Right renal pelvis (tissue), 4 donors: ENCODE measurements at places on chromosomes 16 and 17. TPM values are rescaled to one million over a fixed set of nuclear protein-coding genes. Genes with fewer than 3 reads are reported as not detected.

DNA sequence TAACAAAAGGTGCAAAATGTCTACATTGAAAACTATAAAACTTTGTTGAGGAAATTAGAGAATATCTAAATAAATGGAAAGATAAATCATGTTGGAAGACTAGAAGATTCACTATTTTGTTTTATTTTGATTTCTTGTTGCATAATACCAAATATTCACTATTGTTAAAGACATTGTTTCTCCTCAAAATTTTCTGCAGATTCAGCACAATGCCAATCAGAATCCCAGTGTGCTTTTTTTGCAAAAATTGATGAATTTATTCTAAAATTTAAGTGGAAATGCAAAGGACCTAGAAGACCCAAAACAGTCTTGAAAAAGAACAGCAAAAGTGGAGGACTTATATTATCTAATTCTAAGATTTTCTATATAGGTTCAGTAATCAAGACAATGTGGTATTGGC is 40.4 kb downstream of the TTLL6 start:
- no peak for DNase-seq

DNA sequence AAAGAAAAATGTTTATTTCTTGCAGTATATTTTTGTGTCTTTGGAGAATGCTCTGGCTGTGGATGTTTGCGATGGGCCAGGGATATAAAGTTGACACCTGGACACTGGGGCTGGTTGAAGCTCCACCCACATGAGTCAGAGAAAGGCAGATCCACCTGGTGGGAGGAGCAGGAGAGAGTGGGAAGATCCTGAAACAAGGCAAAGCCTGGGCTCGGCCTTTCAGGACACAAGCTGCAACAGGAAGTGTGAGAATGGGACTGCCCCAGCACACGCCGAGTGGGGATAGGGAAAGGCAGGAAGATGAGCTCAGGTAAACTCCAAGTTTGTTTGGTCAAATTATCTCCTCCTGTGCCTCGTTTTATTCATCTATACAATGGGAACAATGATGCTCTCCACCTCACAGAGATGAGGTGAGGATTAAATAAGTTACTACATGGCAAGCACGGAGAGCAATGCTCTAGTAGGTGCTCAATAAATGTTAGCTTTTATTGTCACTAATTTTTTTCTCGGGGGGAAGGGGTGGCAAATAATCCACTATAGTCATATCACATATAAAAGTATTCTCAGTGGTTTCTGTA is 21.4 kb upstream of the PITPNM3 start:
- no peak for DNase-seq

GRCh38 chr17:38428643-38429371 is 543 bp downstream of the ARHGAP23 start:
- no peak for DNase-seq

DNA sequence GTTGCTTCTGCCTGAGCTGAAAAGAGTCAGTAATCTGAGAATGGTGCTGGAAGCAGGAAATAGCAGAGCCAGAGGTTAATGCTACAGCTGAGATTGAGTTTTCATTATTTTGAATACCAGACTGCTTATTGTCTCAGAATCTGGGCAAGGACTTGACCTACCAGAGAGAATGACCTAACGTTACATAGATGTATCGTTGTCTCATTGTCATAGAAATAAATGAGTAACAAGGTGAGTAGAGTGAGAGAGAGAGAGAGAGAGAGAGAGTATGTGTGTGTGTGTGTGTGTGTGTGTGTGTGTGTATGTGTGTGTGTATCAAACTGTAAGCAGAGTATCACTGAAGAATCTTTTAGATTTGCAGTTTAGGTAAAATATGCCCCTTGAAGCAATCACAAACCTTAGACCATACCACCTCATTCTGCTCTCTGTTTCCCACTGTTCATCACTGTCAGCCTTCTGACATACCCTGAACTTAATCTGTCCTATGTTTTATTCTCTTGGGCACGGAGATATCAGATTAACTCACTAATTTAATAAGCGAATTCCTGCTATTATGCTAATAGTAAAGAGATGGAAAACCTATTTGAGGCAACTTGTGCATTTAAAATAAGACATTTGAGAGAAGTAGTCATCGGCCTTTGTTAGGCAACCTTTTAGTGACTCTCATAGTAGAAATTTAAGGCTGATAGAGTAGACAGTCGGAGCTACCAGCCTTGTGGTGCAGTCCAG is 87.8 kb downstream of the CYB561 start:
- no peak for DNase-seq

DNA sequence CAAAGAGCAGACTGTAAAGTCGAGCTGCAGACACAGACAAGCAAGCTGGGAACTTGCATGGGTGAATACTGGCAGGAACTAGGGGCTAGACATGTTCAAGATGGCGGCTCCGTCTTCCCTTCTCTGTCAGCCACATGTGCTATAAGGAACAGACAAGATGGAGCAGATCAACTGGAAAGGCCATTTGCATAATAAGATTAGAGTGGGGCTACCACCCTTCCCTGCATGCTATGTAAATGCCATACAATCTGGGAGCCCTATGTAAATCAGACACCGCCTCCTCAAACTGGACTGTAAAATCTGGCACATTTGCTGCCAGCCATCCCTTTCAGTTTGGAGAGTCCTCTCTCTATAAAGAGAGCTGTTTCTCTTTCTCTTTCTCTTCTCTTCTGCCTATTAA is 640.1 kb upstream of the CDH8 start:
- no peak for DNase-seq

- DNase-seq, result no peak
Measured at GRCh38 chr16:830871-831570, 30.5 kb upstream of the GNG13 start.

GRCh38 chr16:19084139-19084538 is 16.7 kb downstream of the COQ7 start:
- DNase-seq, result no peak

PRSS36 gene
- polyA plus RNA-seq, result 1.2 TPM

OR4D1 gene
- not detected for polyA plus RNA-seq

BRIP1 gene
- 10.2 TPM for polyA plus RNA-seq
